Right lobe of liver (tissue), 6 donors: ENCODE measurements at places on chromosomes 12 and 14.

DNA sequence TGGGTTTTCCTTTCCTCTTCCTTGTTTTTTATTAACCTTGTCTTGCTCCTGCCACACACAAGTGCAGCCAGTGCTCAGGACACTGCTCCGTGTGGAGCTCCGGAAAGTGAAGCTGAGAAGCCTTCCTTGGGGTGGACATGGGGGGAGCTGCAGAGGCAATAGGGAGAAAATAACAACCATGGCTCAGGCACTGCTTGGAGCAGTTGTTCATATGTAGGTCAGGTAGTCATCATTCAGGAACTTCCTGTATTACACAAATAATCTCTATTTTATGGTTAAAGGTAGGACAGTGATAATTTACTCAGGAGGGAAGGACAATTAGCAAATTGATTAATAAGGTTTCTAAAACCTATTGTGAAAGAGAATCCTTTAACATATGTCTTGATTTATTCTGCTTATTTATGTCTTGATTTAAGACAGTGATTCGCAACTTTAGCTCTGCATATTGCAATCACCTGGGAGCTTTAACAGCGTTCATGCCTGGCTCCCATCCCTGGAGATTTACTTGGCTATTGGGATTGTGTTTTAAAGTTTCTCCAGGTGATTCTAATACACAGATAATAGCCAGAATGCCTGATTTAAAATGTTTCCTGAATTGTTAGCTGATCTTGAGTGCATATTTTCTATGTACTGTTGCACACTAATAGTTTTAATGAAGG is 92.1 kb downstream of the ETV6 start:
- no peaks in the 10 kb centered on the region for H3K36me3 ChIP-seq
- no peak overlapping the region for H3K4me3 ChIP-seq
- no peak for DNase-seq
- H3K4me1 ChIP-seq, result no peaks in the 10 kb centered on the region

- no peaks in the 10 kb centered on the region for H3K27me3 ChIP-seq
- H3K4me3 ChIP-seq, result no peak overlapping the region
- H3K4me1 ChIP-seq, result no peaks in the 10 kb centered on the region
Measured at GRCh38 chr12:89083491-89083890, 268.8 kb downstream of the DUSP6 start.

- peaks cover 13% of the 10 kb centered on the region for H3K4me1 ChIP-seq
- no peaks in the 10 kb centered on the region for H3K36me3 ChIP-seq
- no peak overlapping the region for H3K4me3 ChIP-seq
Measured at GRCh38 chr14:60303745-60304144, 54.7 kb downstream of the PPM1A start.

DNA sequence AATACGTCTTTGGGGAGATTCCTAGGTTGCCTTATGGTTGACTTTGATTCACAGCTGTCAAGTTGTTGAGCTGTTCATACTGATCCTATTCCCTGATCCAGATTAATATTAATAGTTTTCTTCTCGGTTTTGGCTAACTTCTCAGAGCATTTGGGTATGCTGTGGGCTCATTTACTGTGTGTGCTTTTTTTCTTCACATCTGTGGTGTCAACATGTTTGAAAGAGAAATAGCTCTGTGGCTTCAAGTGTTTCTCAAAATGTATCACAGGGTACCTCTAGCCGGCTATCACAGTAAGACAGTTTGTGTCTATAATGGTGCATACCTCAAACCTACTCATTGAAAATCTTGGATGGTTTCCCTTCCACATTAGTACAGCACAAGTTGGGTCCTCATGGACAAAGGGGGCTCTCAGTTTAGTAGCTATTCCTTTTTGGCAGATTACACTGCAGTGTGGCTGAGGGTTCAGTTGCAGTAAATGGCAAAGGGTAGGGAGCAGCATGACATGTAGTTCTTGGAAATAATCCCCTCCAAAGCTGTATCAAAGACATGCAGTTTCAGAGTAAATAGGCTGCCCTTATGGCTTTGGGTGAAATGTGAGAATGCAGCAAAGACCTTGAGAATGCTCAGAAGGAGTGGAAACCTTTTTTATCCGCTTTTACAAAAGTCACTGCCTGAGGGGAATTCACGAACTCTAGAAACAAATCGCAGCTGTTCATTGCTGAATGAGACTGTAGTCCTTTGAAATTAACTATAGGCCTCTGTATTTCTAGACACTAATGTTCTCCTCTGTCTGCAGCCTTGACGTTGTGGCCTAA is 102.4 kb upstream of the ATF1 start:
- H3K36me3 ChIP-seq, result peaks cover 4% of the 10 kb centered on the region
- H3K27ac ChIP-seq, result no peak overlapping the region
- no peaks in the 10 kb centered on the region for H3K27me3 ChIP-seq
- no peaks in the 10 kb centered on the region for H3K4me1 ChIP-seq
- no peak overlapping the region for H3K4me3 ChIP-seq
